ENCODE measurements at places on chromosomes 1 and 21.

GRCh38 chr1:20716232-20716631 is 1.6 kb downstream of the KIF17 start:
- DNase-seq = no peak

GRCh38 chr1:55120538-55120937 is 81.2 kb downstream of the PCSK9 start:
- DNase-seq = no peak

DNA sequence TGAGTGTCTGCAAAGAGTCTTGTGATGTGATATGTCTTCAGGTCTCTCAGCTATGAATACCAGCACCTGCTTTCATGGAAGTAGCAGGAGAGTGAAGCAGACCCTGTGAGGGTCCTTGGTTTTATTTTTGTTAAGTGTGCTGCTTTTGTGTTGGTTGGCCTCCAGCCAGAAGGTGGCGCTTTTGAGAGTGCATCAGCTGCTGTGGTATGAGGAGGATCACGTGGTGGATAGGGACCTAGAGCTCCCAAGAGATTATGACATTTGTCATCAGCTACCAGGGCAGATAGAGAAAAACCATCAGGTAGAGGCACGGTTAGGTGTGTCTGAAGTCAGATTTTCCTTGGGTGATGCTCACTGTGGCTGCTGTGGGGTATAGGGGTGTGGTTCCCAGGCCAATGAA is 1232.1 kb downstream of the MRPL39 start:
- no peak for DNase-seq

DNA sequence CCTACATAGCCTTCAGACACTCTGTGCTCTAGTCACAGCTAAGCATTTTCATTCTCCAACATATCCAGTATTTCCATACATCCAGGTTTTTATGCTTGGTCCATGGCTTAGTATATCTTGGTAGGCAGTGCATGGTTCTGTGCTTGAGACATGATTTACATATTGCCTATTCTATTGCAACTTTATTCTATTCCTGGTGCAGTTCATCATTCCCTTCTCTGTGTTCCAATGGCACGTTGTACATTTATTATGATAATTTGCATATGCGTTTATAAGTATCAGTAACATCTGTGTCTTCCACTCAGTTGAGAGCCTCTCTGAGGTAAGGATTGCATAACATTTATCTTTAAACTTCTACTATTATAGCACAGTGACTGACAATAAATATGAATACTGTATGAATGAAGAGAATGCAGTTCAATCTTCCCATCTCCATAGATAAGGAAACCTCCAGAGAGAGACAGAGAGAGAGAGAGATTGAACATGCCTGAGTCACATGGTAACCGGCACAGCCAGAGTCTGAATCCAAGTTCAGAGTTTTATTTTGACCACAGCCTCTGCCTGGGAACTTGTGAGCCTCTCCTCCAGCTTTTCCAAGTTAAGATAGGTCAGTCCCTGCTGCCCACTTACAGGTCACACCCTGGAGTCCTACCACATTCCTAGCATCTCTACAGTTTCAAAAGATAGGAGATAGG is 41.5 kb downstream of the PLPPR5 start:
- no peak for DNase-seq

- no peak for DNase-seq
Observed at GRCh38 chr1:104125266-104125665, 375.6 kb downstream of the AMY1C start.

Measured in effector memory CD4-positive, alpha-beta T cell (primary cell).